ENCODE measurements at places on chromosomes 4 and X.
A peak's percentile ranks its signal among the peaks of the same experiment; 100 is the strongest.

DNA sequence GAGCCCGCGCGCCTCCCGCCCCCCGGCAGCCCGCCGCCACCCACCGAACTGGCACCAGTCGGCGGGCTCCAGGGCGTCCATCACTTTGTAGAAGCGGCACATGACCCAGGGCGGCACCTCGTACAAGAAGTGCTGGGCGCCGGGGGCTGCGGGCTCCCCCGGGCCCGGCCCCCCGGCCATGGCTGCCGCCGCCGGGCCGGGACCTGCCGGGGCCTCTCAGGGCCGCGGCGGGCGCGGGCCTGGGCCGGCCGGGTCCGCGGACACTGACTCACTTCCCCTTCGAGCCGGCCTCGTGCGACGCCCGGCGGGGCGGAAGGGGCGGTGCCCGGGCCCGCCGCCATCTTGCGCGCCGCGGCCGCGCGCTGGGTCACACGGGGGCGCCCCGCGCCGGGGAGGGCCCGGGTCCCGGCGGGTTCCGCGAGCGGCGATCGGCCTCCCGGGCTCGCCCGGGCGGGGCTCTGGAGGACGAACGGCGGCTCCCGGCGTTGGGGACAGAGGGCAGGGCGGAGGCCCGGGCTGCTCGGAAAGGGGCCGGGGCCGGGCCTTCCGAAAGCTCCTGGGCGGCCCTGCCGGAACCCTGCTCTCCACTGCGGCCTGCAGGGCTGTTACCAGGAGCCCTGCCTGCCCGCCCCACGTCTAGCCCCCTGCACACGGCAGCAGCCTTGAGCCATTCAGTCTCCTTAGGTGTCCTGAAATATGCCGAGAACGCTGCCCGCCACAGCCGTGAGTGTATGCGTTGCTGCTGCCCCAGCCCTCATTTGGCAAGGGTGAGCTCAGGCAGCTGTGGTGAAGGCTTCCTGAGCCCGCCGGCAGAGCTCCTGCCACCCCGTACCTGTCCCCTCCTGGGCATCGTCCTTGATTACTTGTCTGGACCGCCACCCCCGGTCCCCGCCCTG lies at the start of gene IRAK1:
IRAK1 (minus strand) TSS at position 270 of the 896 bp plus-strand sequence; CDS start at position 180, 90 bp downstream.
- no peak for DNase-seq

DNA sequence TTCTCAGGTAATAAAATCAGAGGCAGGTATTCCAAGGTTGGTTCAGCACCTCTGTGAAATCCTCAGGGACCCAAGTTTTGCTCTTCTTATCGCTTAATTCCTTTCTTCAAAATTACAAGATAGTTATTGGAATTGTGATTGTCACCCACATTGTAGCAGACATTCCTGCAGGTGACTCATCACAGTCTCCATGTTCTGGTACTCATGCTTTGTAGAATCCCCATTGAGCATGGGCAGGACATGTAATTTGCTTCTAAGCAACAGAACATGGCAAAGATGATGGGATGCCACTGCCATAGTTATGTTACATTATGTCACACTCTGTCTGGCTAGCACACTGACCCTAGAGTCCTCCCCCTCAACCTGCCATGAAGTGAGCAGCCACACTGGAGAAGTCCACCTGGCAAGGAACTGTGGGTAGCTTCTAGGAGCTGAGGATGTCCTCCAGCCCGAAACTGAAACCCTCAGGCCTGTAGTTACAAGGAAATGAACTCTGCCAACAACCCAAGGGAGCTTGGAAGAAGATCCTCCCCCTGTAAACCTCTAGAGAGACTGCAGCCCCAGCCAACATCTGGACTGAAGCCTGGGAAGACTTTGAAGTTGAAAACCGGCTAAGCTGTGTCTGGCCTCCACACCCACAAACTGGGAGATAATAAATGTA lies 58.3 kb upstream of the GUCY1A1 start:
- DNase-seq, result no peak

DNA sequence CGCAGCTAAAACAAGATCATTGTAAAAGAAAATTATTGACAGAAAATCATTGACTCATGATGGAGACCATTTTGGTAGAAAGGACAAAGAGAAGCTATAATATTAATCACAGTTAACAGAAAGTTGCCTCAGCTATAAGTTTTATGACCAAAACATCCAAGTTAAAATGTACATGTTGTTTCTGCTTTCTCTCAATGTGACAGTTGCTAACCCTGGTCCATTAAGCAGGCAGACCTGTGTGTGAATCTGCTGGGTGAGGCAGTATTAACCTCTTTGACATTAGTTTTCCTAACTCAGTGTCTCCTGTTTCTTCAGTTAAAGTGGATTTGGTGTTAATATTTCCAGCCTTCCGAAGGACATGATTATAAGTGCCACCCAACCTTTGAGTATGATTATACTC lies 94.8 kb upstream of the DCLK2 start:
- DNase-seq, result no peak

- no peak for DNase-seq
Measured at GRCh38 chr4:173257732-173258717, 76.1 kb downstream of the HMGB2 start.

- no peak for DNase-seq
Measured at GRCh38 chrX:65707151-65707550, 39.7 kb downstream of the MSN start.

GRCh38 chrX:74419864-74420195 lies 1.5 kb upstream of the SLC16A2 start:
- DNase-seq, result no peak

DNA sequence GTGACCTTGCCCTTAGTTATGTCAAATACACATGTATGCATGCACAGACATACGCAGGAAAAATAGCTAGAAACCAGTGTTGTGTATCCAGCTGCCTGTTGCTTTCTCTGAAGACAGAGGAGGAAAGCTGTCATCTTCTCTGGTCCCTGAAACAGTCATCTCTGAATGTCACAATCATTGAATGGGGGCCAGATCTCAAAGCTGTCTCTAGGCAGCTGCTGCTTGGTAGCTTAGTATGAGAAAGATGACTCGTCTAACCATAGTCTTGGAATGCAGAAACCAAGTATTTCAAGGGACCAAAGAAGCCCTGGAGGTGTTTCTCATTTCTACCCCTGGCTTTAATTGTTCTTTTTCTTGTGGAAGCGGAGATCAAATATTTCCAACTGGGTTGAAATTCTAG lies 4.0 kb downstream of the GRIA3 start:
- no peak for DNase-seq

- DNase-seq, result no peak
Measured at GRCh38 chr4:135694066-135694465, 1492.5 kb upstream of the PABPC4L start.

DNA sequence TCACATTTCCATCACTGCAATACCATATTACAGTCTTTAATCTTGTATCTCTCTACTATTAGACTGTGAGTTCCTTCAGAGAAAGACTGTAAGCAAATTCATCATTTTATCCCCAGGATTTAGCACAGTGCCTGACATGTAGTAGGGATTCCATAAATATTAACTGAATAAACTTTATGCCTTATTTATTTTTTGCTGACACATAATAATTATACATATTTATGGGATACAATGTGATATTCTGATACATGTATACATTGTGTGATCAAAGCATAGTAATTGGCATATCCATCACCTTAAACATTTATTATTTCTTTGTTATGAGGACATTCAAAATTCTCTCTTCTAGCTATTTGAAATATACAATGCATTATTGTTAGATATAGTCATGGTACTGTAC lies 3.7 kb downstream of the PPEF2 start:
- no peak for DNase-seq

DNA sequence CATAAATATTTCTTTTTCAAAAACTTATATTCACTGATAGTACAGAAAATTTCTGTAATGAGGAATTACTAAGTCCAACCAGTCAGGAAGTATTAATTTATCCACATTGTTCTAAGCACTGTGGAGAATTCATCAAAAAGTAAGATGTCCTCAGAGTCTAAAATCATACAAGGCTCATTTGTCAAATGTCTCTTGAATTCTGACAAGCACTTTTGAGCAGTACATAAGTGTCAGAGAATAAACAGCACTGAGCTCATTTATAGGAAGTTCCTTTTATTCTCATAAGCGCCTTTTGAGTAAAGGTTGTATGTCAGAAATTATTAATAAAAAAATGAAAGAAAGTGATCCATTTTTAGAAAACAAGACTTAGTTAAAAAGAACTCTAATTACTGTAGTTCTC lies 523.2 kb upstream of the EPHA5 start:
- DNase-seq, result no peak

DNA sequence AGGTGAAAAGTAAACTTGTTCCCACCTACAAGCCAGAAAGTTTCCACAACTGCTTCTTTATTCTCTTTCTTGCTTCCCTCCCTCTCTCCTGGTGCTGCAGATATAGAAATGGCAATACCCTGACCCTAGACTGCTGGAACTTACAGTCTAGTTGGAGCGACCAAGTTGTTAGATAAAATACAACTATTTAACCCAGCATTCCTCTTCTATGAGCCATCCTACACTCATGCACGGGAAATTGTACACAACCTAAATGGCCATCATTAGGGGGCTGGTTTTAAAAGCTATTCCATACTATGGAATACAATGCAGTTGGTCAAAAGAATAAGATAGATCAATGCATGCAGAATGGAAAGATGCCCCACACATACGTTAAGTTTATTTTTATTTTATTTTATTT lies 41.1 kb downstream of the PJA1 start:
- no peak for DNase-seq

GRCh38 chrX:97066381-97066780 lies 182.7 kb downstream of the RPA4 start:
- no peak for DNase-seq

GRCh38 chrX:102659790-102660757 lies 8.8 kb downstream of the GPRASP1 start:
- DNase-seq, result peak; percentile 92

GRCh38 chr4:169201222-169202144 lies 69.3 kb downstream of the SH3RF1 start:
- no peak for DNase-seq

GRCh38 chr4:152476796-152477195 lies 59.1 kb downstream of the FBXW7 start:
- DNase-seq, result no peak

- DNase-seq, result no peak
Measured at GRCh38 chr4:114941503-114941902, 171.9 kb downstream of the NDST4 start.

DNA sequence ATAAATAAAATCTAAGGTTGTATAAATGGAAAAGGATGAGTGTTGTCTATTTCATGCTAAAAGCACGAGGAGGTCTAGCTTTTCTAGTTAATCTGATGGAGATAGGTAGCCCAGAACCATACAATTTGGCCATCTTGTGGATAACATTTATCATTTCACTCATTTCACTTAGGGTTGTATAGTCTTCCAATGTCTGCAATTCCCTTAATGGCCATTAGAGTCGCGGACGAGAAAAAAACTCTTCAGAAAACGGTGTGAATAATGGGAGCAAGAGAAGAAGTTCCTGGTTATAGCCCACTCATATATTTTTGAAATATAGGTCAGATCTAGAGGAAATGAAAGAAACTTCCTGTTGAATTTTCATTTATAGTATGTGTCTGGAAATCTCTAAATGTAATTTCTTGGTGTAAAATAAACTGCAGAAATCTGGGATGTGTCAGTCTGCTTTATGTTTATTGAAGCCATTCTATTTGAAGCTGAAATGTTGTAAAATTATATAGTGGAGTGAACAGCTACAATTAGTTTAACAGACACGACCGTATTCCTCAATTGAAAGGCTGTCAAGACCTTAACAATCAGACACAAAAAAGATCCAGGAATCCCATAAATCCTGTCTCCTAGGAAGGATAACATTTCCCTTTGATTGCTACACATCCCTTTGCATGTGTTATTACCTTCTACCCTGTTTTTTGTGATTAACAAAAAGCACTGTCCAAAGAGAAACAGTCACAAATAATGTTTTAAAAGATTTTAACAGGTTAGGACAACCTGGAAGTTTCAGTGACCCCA lies 47.7 kb upstream of the MGST2 start:
- no peak for DNase-seq

DNA sequence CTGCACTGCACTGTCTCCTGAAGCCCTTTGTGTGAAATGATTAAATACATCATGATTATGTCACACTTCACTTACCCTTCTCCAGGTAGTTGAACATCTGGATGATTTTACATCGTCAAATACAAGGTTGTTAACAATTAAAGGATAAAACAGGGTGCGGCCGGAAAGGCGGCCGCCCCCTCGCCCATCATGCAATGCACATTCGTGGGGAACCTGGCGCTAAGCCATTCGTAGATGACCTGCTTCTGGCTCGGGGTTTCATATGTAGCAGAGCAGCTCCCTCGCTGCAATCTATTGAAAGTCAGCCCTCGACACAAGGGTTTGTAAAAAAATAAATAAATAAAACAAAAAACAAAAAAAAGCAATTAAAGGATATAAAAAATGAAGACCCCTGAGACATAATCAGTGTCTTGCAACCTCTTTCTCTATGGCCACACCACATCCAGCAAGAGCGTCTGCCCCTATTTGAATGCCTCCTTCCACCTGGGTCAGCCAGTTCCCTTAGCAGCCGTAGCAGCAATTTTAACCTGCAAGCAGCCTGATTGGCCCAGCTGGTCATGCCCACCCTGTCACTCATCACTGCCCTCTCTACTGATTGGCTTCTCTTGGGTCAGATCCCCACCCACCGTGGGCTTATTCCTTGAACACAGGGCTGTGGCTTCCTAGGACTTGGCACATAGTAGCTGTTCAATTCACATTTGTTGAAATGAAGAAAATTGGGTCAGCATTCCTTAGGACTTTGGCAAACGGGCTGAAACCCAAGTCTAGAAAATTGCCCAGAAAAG lies 147.8 kb upstream of the PSAPL1 start:
- no peak for DNase-seq

DNA sequence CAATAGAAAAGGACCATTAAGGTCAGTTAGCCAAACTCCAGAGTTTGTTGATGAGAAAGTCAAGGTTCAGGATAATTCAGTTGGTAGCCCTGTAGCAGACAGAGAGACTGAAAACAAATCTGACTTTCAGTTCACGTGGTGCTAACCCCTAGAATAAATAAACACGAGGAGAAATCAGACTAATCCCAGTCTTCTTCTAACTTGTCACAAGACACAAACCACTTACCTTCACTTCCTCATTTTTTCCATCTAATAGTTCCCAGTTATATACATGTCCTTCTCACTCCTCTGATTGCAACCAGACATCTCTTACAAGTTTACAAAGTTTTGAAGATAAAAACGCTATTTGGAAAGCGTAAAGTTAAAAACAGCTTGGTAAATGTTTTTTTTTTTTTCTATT lies 7.7 kb downstream of the TLR7 start:
- no peak for DNase-seq
